A549 treated with CORT108297 at 1 μM for 4 hours (cell line): ENCODE measurements at places on chromosomes 13 and 19. TPM values are rescaled to one million over a fixed set of nuclear protein-coding genes. Genes with fewer than 3 reads are reported as not detected.

Gene C13orf42
- total RNA-seq = not detected in 5 replicates

Gene TUBA3C
- total RNA-seq = not detected in 5 replicates

Gene MADCAM1
- total RNA-seq = 0.23 to 0.39 TPM (median 0.33 TPM) in 5 replicates

Gene FAM216B
- not detected in 5 replicates for total RNA-seq

Gene C19orf33
- total RNA-seq = 609 to 811 TPM (median 753 TPM) in 5 replicates

Gene ADPRHL1
- total RNA-seq = 12.2 to 15.5 TPM (median 12.9 TPM) in 5 replicates

Gene PGLYRP1
- not detected in 5 replicates for total RNA-seq

Gene SYNE4
- total RNA-seq = 0.10 to 0.50 TPM (median 0.33 TPM) in 5 replicates

Gene CALM3
- 206 to 253 TPM (median 241 TPM) in 5 replicates for total RNA-seq
